ENCODE measurements at places on chromosomes 5 and 9.

- DNase-seq = no peak
These were observed 229.1 kb downstream of the ESM1 start for GRCh38 chr5:54756301-54756700.

DNA sequence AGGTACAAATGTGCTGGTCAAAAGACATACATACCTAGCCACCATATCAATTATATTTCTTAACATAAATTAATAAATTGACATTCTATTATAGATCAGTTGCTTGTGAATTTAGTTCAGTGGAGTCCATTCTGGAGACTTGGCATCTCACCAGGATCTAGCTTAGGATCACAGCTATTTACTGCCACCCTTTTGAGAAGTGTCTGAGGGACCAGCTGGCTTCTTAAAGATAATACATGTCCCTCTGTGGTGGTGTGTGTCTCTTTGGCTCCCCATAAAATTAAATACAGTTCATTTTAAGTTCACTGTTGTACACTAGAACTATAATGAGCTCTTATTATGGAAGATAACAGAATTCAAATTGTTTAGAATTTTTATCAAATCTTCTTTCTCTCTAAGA, 290.7 kb downstream of the PRELID2 start:
- DNase-seq = no peak

DNA sequence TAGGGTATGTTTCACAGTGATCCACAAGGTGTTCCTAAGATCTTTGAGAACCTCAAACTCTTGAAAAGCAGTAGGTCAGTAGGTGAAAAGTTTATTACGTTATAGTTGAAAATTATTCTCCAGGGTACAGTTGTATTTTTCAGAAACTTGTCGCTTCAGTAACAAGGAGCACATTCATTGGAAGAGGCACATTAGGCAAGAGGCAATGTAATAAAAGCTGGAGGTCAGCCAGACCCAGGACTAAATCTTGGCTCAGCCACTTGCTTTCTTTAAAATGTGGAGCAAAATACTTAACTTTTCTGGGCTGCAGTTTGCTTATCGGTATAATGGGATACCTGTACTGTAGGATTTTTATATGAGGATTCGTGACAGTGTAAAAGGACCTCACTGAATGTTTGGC, 45.6 kb downstream of the TLE4 start:
- no peak for DNase-seq

GRCh38 chr5:116013936-116014335, 18.3 kb upstream of the ARL14EPL start:
- DNase-seq = no peak

DNA sequence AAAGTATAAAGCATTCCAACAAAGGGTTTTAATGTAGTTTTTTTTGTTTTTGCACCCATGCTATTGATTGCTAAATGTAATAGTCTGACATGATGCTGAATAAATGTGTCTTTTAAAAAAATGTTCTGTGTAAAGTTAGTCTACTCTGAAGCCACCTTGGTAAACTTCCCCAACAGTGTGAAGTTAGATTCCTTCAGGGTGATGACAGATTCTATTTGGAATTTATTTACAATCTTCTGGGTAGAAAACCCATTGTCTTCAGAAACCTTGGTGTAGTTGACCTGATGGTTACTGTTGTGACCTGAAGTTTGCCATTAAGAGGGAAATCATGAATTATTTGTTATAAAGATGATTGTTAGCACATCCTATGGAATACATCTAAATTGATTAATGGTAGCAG, 64.7 kb upstream of the TRPC7 start:
- no peak for DNase-seq

DNA sequence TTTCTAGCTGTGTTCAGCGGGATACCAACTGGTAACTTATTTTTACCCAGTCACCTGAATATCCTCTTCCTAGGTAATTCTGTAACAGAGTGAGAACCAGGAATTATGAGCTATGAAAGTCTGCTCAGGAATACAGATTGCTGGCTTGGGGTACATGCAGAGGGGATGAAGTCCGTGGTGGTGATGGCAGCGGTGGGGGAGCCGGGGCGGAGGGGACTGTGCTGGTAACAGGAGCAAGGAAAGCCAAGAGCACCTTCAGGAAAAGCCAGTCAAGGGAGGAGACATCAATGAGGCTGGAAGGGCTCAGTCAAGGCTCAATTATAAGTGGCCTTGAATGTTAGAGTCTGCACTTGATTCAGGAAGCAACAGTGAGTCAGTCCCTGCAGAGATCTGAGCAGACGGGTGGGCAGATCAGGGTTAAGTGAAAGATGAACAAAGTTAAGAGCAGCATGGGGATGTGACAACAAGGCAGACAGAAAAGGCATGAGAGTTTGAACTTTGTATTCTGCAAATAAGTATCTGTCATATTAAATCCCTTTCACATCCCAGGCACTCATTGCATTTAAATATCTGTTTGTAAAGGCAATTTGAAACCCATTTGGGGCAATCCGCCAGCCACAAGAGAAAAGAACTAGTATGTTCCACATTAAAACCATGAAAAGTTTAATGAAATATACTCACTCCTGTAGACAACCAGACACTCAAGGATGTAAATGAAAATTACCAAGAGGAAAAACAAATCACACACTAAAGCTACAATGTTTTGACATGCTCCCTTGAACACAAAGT, 101.2 kb downstream of the TTC39B start:
- DNase-seq = no peak

DNA sequence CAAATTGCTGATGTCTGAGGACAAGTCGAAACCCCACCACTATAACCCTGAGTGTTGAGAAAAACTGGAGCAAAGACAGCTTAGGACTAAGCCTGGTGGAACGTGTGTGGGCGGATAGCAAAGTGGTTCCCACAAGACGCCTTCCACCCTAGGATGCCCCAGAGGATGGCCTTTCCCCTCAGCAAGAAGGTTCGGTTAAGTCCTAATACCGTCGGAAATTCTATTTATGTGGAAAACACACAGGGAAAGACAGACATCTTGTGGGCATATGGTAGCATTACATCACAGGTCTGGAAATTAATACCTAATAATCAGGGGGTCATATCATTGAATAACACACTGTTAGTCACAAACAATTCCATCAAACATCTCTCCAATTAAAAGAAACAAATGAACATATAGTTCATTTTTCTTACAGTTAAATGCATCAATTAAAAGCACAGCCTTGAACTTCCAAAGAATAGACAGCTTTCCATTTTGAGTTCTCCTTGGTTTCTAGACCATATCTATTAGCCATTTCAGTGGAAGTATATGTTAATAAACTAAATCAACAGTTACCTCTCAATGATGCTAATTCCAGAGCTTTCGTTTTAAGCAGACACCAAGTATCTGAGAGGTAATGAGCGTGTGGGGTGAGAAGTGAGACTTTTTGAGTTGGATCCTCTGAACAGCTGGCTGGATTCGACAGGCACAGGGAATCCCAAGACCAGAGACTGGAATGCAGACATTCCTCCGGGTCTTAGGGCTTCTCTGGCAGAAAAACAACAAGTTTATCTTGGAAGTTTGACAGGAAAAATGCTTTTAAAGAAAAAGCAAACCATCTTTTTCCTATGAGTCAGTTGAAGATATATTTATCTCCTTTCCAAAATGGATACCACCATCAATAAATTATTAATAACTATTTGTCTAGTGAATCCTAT, 2.9 kb upstream of the ICE1 start:
- no peak for DNase-seq

- DNase-seq = peak; percentile 12
These were observed 59.1 kb upstream of the IER5L start for GRCh38 chr9:129237164-129237611.

GRCh38 chr9:84822589-84823233, 153.2 kb downstream of the NTRK2 start:
- no peak for DNase-seq

DNA sequence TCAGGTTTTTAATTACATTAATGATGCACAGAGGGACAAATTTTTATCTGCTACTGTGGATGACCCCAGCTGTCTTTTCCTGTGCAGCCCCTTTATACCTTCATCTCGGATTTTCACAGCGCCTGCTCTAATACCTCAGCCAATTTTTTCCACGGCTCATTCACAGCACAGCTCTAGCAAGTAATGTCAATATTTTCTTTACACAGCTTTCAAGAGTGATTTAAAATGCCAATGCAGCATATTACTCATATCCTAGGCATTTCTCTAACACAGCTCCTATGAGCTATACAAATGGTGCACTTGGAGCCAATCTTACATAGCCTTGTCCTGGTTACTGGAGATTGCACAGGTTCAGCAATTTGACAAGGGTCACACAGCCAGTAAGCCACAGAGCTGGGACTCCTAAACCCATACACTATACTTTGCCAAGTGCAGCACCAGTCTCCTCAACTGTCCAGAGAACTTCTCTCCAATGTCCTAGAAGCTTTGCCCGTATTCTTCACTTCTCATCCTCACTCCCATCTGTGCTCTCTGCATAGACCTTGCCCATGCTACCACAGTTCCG, 661.8 kb downstream of the DTWD2 start:
- no peak for DNase-seq

DNA sequence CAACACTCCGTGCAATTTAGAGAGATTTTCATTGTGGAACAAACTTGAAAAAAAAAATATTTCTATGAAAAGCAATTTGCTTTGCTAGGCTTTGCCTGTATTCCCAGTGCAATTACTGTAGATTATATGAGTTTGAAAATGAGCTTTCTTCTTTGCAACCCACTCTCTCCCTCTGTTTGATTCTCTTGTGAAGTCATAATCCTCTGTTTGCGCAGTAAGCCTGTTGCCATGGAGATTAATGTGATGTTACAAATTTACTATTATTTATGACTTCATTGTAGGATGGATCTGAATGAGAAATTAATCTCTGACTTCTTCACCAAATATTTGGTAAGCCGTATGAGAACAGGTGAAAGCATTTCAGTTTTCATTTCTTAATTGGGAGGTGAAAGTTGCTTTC, 320.3 kb downstream of the SPATA31D1 start:
- no peak for DNase-seq

GRCh38 chr5:143271431-143271830, 132.1 kb downstream of the NR3C1 start:
- no peak for DNase-seq

DNA sequence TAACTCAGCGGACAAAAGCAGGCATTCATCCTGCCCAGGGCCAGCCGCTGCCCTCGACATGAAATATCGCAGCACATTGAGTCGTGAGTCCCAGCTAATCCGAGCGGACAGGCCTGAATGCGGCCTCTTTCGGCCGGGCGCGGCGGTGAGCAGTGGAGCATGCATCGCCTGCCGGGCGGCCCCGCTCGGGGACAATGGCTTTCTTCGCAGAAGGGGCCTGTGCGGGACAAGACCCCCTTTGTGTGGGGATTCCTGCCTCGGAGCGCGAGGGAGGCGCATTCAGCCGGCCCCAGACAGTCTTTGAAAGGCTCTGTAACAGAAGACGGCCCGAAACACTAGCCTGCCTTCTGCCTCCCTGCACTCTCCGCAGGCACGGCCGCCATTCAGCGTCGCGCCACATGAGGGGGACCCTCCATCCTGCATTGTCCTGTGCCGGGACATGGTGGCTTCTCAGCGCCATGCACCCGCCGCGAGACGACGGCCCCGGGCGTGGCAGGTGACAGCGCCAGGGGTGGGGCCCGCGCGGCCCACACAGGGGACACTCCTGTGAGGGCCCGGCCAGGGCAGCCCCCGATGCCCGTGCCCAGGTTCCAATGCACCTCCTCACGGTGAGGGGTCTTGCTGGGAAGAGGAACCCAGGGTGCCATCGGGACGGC, 52.0 kb downstream of the EXD3 start:
- DNase-seq = no peak

- DNase-seq = no peak
These were observed 931.0 kb upstream of the DMAC1 start for GRCh38 chr9:8730618-8731017.

DNA sequence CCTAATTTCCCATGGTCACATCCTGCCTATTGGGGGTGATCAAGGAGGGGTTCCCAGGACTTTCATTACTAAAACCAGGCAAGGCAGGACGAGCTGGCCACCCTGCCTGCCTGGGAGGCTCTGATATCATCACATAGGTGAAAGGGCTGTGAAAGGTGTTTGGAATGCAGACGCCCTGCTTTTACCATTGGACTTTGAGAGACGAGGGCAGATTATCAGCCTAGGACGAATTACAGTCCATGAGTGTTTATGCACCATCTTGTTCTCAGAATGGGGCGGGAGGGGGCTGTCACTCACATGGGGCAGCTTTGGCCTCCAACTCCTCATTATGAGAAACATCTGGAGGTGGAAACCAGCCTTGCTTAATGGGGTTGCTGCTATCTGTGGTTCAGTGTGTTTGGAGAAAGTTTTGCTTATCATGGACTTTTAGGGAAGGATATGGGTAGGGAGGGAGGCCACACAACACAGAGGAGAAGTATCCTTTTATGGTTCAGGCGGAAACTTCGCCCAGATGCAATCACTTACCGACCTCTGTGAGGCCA, 69.8 kb upstream of the UBTD2 start:
- DNase-seq = no peak

DNA sequence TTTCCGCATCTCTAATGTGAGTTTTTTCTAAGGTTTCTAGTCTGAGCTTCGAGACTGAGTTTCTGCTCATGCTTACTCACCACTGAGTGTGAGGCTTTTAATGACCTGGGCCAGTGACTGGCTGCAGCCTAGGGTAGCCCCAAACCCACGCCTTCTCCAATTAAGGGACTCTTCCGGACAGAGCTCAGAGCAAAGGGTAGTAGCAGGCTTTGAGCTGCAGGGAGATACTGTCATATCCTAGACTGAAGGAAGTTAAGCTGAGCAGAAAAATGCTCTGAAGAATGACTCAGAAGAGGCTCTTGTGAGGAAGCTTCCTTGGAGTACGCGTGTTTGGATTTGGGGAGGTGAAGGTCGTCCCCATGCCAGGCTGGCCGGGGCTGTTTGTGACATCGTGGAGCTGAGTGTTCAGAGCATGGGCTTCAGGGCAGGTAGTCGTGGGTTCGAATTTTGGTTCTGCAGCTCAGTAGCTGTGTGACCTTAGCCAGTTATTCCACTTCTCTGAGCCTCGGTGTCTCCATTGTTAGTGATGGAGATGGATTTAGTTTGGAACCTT, 3.5 kb downstream of the USP20 start:
- DNase-seq = no peak

- no peak for DNase-seq
These were observed 63.5 kb upstream of the CCL21 start for GRCh38 chr9:34773306-34773910.

DNA sequence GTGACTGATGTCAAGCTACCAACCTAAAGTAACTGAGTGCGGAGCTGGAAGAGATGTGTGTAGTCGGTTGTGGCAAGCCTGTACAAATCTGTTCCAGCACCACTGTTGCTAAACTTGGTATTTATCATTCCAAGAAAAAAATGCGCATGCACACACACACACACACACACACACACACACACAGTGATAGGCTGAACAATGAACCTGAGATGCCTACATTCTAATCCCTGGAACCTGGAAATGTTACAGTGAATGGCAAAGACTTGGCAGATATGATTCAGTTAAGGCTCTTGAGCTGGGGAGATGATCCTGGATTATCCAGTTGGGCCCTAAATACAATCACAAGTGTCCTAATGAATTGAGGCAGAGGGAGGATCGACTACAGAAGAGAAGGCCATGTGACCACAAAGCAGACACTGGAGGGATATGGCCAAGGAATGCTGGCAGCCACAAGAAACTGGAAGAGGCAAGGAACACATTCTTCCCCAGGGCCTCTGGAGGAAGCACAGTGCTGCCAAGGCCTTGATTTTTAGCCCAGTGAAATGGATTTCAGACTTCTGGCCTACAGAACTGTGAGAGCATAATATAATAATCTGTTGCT, 49.7 kb upstream of the LHFPL2 start:
- DNase-seq = no peak

GRCh38 chr9:76086539-76086938, 196.1 kb downstream of the PCSK5 start:
- no peak for DNase-seq

GRCh38 chr9:86947146-86948073, at the start of gene GAS1:
Gene GAS1 (minus strand): TSS chr9:86947506. CDS start chr9:86946779, 727 bp downstream.
- DNase-seq = peak; percentile 40

GRCh38 chr5:149228618-149229297, 42.9 kb upstream of the AFAP1L1 start:
- DNase-seq = no peak

Measured in stimulated activated CD8-positive, alpha-beta memory T cell treated with anti-CD3 and anti-CD28 coated beads, Interleukin-2, amount 100 ng/mL, for 1 hour (primary cell).